ENCODE measurements at places on chromosomes 11 and 22. TPM values are rescaled to one million over a fixed set of nuclear protein-coding genes. Genes with fewer than 3 reads are reported as not detected.

The USH1C gene
- polyA plus RNA-seq: not detected

DNA sequence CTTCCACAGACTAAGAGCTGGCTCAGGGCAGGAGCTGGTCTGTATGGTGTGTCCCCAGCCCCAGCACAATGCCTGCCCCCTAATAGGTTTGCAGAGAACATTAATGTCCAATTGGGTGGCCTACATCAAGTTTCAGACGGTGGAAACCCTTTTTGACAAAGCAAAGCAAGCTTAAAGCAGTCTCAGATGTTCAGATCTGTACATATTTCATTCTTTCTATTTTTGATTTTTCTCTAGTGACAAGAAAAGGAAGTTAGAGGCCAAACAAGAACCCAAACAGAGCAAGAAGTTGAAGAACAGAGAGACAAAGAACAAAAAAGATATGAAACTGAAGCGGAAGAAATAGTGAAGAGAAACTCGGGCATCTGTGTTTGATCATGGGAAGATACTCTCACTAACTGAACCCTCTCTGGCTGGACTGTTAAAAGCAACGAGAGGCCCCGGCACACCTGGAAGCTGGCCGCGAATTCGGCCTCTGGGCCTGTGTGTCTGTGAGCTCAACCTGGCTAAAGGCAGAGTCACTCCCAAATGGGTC is 40.5 kb downstream of the NAT10 start:
- no peak for DNase-seq

DNA sequence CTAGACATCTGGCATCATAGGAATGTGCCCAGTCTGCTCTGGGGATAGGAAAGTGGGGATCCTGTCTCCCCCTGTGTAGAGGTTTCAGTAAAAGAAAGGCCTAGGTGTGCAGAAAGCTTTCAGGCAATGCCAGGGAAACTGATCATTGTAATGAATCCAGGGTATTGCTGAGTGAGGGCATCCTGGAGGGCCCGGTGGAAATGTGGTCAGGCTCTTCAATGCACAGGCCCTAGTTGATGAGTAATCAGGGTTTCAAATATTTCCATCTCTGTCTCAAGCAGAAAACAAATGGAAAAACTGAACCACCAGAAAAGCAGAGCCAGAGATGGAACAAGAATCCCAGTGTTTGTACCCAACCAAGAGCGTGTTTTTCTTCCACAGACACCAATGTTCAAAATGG is 2.0 kb downstream of the CD3E start:
- DNase-seq: no peak

DNA sequence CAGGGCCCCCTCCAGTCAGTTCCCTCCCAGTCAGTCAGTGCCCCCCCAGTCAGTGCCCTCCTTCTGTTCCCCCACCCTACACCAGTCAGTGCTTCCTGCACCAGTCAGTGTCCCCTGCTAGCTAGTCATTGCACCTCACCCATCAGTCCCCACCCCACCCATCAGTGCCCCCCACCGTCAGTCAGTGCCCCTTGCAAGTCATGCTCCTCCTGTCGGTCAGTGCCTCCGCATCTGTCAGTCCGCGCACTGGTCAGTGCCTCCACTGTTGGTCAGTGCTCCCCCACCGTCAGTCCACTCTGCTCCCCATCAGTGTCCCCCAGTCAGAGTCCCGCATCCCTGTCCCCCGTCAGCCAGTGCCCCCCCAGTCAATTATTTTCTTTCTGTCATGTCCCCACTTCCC is 3.3 kb downstream of the PPP6R2 start:
- no peak for DNase-seq

DNA sequence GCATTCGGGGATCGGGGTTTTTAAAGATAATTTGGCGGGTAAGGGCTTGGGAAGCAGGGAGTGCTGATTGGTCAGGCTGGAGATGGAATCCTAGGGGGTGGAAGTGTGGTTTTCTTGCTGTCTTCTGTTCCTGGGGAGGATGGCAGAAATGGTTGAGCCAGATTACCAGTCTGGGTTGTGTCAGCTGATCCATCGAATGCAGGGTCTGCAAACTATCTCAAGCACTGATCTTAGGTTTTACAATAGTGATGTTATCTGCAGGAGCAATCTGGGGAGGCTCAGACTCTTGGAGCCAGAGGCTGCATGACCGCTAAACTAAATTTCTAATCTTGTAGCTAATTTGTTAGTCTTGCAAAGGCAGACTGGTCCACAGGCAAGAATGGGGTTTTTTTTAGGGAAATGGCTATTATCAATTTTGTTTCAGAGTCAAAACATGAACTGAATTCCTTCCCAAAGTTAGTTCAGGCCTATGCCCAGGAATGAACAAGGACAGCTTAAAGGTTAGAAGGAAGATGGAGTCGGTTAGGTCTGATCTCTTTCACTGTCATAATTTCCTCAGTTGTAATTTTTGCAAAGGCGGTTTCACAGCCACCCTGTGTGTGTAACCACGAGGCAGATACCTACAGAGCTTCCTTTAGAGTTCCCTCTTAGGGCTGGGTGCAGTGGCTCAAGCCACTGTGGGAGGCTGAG is 10.2 kb downstream of the SCGB1A1 start:
- no peak for DNase-seq

DNA sequence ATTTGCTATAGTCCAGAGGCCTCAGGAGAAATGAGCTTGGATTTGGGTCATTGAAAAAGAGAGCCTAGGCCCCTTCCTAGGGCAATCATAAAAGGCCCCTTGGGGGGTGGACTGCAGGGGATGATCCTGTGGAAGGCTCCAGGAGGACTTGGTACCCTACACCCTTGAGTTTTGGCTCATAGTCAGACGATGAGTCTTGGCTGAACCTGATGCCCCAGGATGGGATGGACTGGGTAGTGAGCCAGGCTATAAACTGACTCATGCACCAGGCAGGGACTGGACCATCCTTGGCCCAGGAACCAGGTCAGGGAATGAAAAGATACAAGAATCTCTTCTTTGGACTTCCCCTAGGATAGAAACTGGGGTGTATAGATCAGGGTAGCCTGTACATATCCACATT is 54.2 kb downstream of the NAV2 start:
- no peak for DNase-seq
